ENCODE measurements at places on chromosomes 5 and 9.

DNA sequence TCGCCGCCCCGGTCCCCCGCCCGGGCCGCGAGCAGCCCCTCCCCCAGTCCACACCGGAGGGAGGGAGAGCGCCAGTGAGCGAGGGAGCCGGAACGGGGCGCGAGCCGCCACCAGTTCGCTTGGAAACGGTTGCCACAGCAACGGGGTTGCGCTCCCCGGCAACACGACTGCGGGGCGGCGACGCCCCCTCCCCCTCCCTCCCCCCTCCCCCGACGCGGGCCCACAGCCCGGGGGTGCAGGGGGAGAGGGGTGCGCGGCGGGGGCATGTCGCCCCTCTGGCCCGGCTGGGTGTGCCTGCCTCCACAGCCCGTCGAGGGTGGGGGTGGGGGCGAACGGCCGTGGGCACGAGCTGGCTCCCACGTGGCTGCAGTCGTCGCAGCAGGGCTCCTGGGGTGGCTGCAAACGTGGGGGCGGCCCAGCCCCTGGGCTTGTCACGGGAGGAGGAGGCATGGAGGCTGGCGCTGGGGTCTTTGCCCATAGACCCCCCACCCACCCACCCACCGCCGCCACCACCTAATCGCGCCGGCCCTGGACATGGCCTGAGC is 524 bp downstream of the PRR7 start:
- peak; percentile 73 for DNase-seq

GRCh38 chr5:138775034-138775433 is 21.8 kb downstream of the CTNNA1 start:
- DNase-seq: no peak

- no peak for DNase-seq
These were observed 8.8 kb upstream of the RNF183 start for GRCh38 chr9:113311961-113312360.

GRCh38 chr9:69582018-69582417 is 90.2 kb downstream of the APBA1 start:
- no peak for DNase-seq

- DNase-seq: no peak
These were observed 17.8 kb downstream of the IRX4 start for GRCh38 chr5:1864896-1865440.

DNA sequence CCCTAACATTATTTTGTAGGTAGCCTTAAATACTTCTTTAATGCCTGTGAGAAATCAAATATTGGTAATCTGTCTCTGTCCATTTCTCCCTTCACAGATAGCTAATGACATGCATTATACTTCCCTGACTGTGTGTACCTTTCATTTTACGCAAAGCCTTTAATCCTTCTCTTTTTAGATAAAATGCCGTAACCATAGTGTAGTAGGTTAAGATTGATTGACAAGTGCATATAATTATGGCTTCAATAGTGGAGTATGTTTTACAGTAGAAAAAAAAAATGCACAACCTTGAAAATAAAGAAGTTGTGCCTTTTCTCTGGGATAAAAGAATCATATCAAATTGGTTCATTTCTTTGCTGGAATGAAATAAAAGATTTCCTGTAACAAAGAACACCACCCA is 559.6 kb upstream of the GRAMD2B start:
- no peak for DNase-seq

DNA sequence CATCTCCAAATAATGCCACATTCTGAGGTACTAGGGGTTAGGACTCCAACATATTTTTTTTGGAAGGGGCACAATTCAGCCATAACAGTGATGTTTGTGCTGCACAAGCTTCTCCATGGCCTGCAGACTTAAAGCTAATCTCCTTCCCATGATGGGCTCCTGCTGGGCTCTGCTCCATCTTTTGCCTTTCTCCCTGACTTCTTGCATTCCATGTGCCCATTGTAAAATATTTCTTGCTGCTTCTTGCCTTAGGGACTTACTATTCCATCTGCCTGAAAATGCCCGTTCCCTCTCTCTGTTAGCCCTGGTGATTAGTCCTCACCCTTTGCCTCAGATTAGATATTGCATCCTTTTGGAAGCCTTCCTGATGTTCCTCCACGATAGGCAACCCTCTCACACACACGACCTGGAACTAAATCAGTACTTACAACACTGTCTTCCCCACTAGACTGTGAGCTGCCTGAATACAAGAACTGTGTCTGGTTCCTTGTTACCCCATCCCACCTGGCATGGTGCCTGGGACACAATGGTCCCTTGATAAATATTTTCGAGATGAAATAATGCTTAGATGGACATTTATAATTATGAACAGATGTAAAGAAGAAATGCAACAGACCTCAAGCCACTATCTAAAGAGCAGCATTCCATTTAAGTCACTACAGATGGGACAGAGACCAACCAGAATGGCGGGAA is 33.5 kb downstream of the OR1J1 start:
- no peak for DNase-seq

DNA sequence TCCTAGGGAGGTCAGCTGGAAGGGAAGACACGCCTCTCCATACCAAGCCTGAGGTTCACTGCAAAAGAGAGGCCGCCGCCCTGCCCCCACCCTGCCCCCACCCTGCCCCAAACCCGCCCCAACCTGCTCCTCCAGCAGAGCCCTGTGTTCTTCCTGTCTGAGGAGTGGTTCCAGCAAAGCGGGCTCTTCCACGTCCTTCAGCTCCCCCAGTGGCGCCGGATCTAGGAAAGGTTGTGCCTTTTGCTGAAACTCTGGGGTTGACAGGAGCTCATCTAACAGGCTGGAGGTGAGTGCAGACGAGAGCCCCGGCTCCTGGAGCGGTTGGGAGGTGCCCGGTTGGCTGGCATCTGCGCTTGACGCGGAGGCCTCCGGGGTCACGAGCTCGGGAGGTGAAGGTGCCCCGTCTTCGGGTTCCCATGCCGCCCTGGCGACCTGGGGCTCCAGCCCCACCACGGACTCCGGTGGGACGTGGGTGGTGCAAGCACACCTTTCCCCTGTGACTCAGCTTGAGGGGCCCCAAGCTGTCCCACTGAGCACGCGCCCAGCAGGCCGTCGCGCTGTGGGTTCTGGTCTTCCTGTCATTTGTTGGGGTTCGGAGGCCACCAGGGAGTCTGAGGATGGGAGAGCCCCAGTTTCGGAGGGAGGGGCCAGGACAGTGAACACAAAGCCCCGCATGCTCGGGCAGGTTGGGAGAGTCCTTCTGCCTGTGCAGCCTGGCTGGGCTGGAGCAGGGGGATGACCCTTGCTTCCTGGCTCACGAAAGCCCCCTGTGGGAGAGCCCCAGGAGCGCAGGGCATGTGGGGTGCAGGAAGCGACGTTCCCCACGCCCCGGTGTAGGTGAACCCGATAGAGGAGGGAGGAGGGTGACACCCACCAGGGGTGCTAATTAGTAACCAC is 1467.1 kb downstream of the FOXD4L5 start:
- no peak for DNase-seq

- DNase-seq: no peak
These were observed 194.1 kb downstream of the CACNA1B start for GRCh38 chr9:138071731-138072130.

- no peak for DNase-seq
These were observed 310.7 kb downstream of the HCN1 start for GRCh38 chr5:45385321-45386058.

DNA sequence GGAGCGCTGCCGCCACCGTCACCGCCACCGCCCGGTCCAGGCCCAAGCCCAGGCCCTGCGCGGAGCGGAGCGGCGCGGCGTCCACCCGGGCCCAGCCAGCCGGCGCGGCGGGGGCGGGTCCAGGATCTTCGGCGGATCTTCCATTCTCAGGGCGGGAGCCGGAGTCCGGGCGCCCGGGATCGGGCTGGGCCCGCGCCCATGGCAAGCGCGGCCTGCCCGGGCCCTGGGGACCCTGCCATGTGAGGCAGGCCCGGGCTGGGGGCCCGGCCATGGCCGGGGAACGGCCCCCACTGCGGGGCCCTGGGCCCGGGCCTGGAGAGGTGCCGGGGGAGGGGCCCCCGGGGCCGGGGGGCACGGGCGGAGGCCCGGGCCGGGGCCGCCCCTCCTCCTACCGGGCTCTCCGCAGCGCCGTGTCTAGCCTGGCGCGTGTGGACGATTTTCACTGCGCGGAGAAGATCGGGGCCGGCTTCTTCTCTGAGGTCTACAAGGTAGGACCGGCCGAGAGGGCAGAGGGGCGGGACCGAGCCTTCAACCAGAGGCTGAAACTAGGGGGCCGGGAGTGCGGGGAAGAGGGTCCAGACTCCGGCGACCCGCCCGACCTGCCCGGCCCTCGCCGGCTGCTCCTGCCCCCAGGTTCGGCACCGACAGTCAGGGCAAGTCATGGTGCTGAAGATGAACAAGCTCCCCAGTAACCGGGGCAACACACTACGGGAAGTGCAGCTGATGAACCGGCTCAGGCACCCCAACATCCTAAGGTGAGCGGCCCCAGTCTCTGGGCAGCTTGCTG is 482 bp downstream of the TESK1 start:
- no peak for DNase-seq

DNA sequence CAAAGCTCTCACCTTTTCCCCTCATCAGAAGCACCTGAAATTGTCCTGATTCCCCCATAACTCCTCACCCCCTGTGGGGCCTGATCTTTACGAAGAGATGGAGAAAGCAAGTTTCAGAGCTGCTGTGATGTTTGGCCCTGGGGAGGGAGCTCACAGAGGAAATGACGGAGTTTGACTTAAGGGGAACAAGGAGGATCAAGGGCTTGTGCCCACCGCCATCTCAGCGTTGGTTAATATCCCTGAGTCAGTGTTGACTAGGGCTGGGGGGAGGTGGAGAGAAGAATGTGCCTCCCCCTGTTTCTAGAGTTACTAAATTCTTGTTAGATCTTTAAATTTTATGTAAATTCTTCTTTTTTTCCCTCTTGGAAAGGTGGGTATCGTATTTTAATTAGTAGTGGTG is 27.8 kb downstream of the FGF18 start:
- no peak for DNase-seq

DNA sequence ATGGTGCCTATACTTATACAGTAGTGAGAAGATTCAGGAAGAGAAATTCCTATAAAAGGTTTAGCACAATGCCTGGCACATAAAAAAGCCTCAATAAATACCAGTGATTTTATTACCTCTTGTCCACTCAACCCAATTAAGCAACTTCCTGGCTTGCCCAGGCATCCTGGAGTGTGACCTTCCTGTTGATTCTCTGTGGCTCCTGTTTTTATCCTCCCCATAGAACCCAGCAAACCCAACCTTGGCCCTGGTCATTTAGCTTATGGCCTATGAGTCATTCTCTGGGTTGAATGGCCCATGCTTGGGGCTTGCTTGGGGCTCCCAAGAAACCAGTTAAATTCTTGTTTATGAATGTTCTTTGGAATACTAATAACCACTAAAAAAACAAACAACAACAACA is 21.4 kb upstream of the SPARC start:
- no peak for DNase-seq

All from NCI-H2081 (cell line).